ENCODE measurements at places on chromosomes 2 and 18.

GRCh38 chr18:49910986-49911385 is 97.7 kb upstream of the ACAA2 start:
- peaks cover 10% of the 10 kb centered on the region for H3K36me3 ChIP-seq
- H3K27me3 ChIP-seq, result no peaks in the 10 kb centered on the region
- H3K4me1 ChIP-seq, result no peaks in the 10 kb centered on the region
- no peak for DNase-seq
- no peak overlapping the region for H3K27ac ChIP-seq
- H3K4me3 ChIP-seq, result no peak overlapping the region

DNA sequence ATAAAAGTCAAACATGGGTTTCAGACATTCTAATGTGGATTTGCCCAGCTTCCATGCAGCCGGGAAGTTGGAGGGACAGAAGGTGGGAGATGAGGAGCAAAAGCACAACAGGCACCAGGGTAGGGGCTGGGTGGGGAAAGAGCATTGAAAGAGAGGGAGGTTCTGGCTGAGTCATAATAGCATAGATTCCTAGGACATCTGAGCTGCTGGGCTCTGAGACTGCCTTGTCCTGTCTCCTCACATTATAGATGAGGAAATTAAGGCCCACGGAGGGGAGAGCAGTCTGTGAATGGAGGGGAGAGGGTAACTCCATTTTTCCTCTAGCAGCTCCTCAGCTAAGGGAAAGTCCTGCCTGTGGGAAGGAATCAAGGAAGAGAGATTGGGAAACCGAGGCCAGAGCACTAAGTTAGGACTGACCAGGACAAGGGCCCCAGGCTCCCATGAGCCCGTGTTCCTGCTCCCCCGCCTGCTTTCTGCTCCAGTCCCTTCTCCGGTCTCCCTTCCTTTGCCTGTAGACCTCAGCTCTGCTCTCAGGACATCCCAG is 26.2 kb downstream of the SH2D6 start:
- H3K36me3 ChIP-seq, result no peaks in the 10 kb centered on the region
- H3K4me1 ChIP-seq, result peaks cover 2% of the 10 kb centered on the region
- H3K27ac ChIP-seq, result no peak overlapping the region
- no peak overlapping the region for H3K4me3 ChIP-seq

DNA sequence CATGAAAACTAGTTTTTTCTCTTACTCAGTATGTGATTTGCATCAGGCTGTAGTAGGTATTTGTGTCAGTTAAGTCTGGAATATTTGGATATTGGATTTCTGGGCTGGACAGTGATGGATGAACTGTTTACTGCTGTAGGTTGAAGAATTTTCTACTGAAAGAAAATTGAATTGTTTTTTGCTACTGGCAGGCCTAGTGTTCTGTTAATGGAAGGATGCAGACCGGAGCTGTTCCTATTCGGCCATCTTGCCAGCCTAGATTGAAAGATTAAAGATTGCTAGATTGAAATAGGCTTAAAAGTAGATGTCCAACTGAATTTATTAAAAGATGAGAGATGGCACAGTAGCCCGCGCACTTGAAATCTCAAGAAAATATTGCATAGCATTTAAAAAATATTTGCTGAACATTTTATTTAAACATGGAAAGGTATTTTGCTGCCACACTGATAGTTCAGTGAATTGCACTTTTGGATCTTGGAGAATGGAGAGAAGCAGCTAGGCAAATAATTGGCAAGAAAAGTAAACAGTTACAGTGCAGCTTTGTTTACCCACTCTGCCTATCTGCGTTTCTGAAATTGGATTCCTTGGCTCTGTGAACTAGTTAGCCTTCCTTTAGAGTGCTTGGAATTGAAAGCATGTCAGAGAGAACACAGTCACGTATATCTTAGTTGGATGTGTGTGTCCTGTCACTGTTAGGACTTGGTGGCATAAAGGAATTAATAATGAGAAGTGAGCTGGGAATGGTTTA is 54.1 kb downstream of the EPB41L5 start:
- H3K4me3 ChIP-seq, result no peak overlapping the region
- DNase-seq, result no peak
- H3K27me3 ChIP-seq, result no peaks in the 10 kb centered on the region
- H3K4me1 ChIP-seq, result peaks cover 23% of the 10 kb centered on the region

- H3K36me3 ChIP-seq, result no peaks in the 10 kb centered on the region
- DNase-seq, result no peak
- peaks cover 24% of the 10 kb centered on the region for H3K4me1 ChIP-seq
- H3K27me3 ChIP-seq, result no peaks in the 10 kb centered on the region
These were observed 127.2 kb upstream of the SMIM21 start for GRCh38 chr18:75554644-75555185.

- H3K36me3 ChIP-seq, result peaks cover 5% of the 10 kb centered on the region
- DNase-seq, result no peak
- no peaks in the 10 kb centered on the region for H3K27me3 ChIP-seq
- no peak overlapping the region for H3K4me3 ChIP-seq
- peaks cover 9% of the 10 kb centered on the region for H3K4me1 ChIP-seq
These were observed 5.5 kb upstream of the TMEM214 start for GRCh38 chr2:27027211-27027651.

DNA sequence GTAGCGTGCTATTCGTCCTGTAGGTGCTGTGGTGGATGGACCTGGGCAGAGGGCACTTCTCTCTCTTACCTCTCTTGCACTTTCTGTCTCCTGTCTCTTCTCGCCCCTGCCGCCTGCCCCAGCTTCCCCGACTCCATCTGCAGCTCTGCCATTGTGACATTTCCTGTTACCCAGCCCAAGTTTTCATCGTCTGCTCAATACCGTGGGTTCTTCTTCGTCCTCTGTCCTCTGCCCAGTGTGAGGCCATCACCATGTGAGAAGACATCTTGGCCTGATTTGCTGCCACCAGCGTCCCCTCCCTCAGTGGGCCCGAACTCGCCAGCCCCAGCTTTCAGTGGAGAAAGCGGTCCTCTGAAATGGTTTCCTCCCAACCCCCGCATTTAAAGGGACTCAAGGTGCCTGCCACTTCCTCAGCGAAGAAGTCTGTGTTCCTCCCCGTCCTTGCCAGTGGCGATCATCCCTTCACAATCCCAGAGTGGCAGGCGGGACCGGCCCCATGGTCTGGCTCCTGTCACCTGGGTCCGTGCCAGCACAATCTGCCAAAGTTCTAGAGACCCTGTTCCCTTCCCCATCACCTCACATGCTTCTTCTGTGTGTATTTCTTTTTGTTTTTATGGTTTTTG is 18.0 kb downstream of the TGOLN2 start:
- H3K4me3 ChIP-seq, result no peak overlapping the region
- H3K36me3 ChIP-seq, result peaks cover 30% of the 10 kb centered on the region
- H3K27ac ChIP-seq, result peak overlapping the region; percentile 29

GRCh38 chr2:45901468-45902032 is 250.1 kb downstream of the PRKCE start:
- no peaks in the 10 kb centered on the region for H3K36me3 ChIP-seq
- H3K4me3 ChIP-seq, result no peak overlapping the region
- no peak for DNase-seq
- no peaks in the 10 kb centered on the region for H3K4me1 ChIP-seq
- no peak overlapping the region for H3K27ac ChIP-seq

DNA sequence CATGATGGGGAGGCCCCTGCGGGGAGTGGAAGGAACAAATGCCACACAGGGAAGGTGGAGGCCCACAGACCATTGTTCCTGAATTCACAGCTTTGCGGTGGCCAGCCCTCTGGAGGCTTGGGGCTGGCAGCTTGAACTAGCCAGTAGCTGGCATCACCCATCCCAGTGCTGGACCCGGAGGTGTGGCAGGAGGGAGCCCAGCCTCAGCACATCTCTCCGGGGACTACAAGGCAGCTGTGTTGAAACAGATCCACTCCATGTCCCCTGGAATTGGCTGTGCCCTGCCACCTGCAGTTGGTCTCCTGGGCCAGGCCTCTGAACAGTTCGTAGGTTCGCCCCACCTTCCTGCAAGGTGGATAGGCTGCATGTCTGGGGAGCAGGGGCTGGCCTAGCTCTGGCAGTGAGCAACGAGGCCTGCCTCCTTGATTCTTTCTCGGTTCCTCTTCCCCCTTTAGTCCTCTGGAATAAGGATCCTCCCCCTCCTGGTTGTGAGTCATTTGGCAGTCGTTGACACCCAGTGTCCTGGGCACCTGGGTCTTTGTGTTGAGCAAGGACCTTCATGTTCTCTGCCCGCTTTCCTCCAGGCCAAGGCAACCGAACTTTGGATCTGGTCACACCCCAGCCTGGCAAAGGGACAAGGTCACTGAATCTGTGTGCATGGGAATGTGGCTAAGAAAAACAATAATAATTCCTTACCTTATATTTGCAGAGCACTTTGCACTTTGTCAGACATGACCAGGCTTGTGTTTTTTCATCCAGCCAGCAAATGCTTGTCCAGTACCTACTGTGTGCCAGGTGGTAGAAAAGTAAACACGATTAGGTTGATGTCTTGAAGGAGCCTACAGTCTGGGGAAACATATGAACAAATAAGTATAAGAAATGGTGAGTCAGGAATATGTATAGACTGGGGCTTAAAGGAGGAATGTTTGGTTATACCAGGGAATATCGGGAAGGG is 55.0 kb upstream of the MCFD2 start:
- no peak overlapping the region for H3K4me3 ChIP-seq
- peaks cover 4% of the 10 kb centered on the region for H3K4me1 ChIP-seq
- H3K27me3 ChIP-seq, result no peaks in the 10 kb centered on the region
- peaks cover 6% of the 10 kb centered on the region for H3K36me3 ChIP-seq

GRCh38 chr18:48007955-48008701 is 77.7 kb upstream of the SMAD2 start:
- no peaks in the 10 kb centered on the region for H3K27me3 ChIP-seq
- H3K4me3 ChIP-seq, result peak overlapping the region; percentile 72
- H3K36me3 ChIP-seq, result no peaks in the 10 kb centered on the region
- peak; percentile 79 for DNase-seq
- peak overlapping the region; percentile 75 for H3K27ac ChIP-seq
- peaks cover 11% of the 10 kb centered on the region for H3K4me1 ChIP-seq

- H3K4me1 ChIP-seq, result peaks cover 25% of the 10 kb centered on the region
- no peak overlapping the region for H3K27ac ChIP-seq
- H3K4me3 ChIP-seq, result no peak overlapping the region
- H3K36me3 ChIP-seq, result peaks cover 3% of the 10 kb centered on the region
These were observed 65.6 kb downstream of the STK39 start for GRCh38 chr2:168181825-168182224.

DNA sequence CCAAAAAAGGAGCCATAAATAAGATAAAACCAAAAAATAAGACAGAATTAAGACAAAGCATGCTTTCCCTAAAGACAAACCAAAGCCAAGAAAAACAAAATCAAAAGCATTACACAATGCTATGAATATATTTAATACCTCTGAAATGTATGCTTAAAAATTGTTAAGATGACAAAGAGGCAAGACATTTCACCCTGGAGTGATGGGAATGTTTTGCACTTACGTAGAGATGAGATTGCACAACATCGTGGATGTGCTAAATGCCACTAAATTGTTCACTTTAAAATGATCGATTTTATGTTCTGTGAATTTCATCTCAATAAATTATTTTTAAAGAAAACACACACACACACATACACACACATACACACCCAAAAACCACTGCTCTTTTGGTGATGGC is 386.6 kb upstream of the KLHL29 start:
- H3K36me3 ChIP-seq, result no peaks in the 10 kb centered on the region
- H3K4me1 ChIP-seq, result no peaks in the 10 kb centered on the region
- H3K27me3 ChIP-seq, result no peaks in the 10 kb centered on the region
- DNase-seq, result no peak

- peak overlapping the region; percentile 68 for H3K27ac ChIP-seq
- H3K4me1 ChIP-seq, result peaks cover 53% of the 10 kb centered on the region
- no peak overlapping the region for H3K4me3 ChIP-seq
- no peaks in the 10 kb centered on the region for H3K27me3 ChIP-seq
- peaks cover 2% of the 10 kb centered on the region for H3K36me3 ChIP-seq
These were observed 333.8 kb upstream of the TNP1 start for GRCh38 chr2:217193431-217194340.

DNA sequence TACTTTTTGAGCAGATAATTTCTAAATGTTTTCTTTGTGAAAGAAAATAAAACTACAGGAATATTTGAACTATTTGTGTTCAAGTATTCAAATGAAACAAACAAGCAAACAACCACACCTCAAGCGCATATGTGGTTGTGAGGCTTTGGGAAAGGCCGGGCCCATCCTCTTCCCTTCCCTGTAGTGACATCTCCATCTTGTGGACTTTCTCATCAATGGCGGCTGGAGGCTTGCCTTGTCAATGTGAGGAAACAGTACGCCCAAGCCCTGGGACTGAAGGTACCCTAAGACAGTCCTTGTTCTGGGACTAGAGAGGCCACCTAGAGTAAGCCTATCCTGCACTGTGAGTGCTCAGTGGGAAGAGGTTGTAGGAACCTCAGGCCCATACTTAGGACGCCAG is 166.8 kb downstream of the TPGS2 start:
- DNase-seq, result no peak
- H3K27ac ChIP-seq, result no peak overlapping the region
- no peak overlapping the region for H3K4me3 ChIP-seq
- peaks cover 2% of the 10 kb centered on the region for H3K4me1 ChIP-seq
